ENCODE measurements at places on chromosomes 6 and 20. TPM values are rescaled to one million over a fixed set of nuclear protein-coding genes. Genes with fewer than 3 reads are reported as not detected.
A peak's percentile ranks its signal among the peaks of the same experiment; 100 is the strongest.

Gene MICA
- total RNA-seq = 15.0 TPM

Gene FHL5
- 3.0 TPM for total RNA-seq

Gene CDH4
- 20.1 TPM for total RNA-seq

Gene FAM83C
- total RNA-seq = not detected

Gene PAK5
- total RNA-seq = not detected

Gene CST7
- total RNA-seq = 298 TPM

Gene CRISP2
- 2.5 TPM for total RNA-seq

DNA sequence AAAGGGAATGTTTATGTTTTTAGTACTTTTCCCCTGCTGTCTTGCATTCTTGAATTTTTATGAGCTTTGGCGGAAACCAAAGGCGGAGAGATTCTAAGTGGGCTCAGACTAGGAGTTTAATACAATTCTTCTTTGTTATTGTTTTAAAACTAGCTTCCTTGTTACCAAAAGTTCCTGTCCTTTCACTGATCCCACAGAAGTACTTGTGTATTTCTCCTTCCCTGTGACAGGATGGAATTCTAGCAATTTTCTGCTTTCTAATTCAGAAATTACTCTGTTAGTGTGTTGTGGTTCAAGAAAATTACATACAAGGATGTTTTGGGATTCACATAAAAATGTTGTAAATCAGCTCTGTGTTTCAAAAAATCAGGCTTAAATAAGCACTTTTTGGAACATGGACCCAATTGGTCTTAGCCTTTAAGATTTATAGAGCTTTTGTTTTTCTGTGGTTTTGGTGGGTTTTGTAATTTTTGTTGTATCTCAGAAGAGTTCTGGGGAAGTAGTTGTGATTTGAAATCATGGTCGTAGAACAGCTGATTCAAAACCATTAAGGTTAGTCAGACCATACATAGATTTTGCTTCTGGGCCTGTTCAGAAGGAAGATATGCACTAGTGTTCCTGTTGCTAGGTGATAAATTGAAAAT is 17.6 kb upstream of the CTAGE9 start:
- H3K4me3 ChIP-seq = no peak overlapping the region
- no peaks in the 10 kb centered on the region for H3K27me3 ChIP-seq
- DNase-seq = no peak
- H3K36me3 ChIP-seq = no peaks in the 10 kb centered on the region
- H3K27ac ChIP-seq = no peak overlapping the region

- H3K27me3 ChIP-seq = no peaks in the 10 kb centered on the region
- H3K36me3 ChIP-seq = no peaks in the 10 kb centered on the region
- no peak for DNase-seq
- H3K4me3 ChIP-seq = no peak overlapping the region
- H3K4me1 ChIP-seq = peaks cover 84% of the 10 kb centered on the region
Observed at GRCh38 chr6:37822851-37823682, 3.5 kb downstream of the ZFAND3 start.

GRCh38 chr6:1686117-1687098 is 76.7 kb downstream of the FOXC1 start:
- H3K4me3 ChIP-seq = no peak overlapping the region
- no peak for DNase-seq
- H3K36me3 ChIP-seq = no peaks in the 10 kb centered on the region

GRCh38 chr6:95489185-95489863 is 88.0 kb upstream of the MANEA start:
- no peak overlapping the region for H3K4me3 ChIP-seq
- no peaks in the 10 kb centered on the region for H3K4me1 ChIP-seq
- H3K36me3 ChIP-seq = no peaks in the 10 kb centered on the region
- no peak for DNase-seq
- no peak overlapping the region for H3K27ac ChIP-seq

DNA sequence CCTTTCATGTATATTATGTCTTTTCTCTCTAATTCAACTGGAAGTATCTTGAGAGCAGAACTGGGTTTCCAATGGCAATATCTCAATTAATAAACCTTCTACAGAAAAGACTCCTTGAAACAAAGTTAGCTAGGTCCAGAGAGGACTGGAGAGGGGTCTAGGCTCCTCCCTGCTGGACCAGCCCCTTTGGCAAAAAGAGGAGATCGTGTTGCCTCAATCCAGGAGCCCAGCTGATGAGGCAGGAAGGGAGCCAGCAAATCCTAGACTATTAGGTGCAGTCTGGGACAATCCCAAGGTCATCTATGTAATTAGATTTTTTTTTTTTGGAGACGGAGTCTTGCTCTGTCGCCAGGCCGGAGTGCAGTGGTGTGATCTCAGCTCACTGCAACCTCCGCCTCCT is 21.9 kb downstream of the BCL2L1 start:
- H3K4me3 ChIP-seq = no peak overlapping the region
- peaks cover 34% of the 10 kb centered on the region for H3K4me1 ChIP-seq
- no peaks in the 10 kb centered on the region for H3K36me3 ChIP-seq
- no peak for DNase-seq

DNA sequence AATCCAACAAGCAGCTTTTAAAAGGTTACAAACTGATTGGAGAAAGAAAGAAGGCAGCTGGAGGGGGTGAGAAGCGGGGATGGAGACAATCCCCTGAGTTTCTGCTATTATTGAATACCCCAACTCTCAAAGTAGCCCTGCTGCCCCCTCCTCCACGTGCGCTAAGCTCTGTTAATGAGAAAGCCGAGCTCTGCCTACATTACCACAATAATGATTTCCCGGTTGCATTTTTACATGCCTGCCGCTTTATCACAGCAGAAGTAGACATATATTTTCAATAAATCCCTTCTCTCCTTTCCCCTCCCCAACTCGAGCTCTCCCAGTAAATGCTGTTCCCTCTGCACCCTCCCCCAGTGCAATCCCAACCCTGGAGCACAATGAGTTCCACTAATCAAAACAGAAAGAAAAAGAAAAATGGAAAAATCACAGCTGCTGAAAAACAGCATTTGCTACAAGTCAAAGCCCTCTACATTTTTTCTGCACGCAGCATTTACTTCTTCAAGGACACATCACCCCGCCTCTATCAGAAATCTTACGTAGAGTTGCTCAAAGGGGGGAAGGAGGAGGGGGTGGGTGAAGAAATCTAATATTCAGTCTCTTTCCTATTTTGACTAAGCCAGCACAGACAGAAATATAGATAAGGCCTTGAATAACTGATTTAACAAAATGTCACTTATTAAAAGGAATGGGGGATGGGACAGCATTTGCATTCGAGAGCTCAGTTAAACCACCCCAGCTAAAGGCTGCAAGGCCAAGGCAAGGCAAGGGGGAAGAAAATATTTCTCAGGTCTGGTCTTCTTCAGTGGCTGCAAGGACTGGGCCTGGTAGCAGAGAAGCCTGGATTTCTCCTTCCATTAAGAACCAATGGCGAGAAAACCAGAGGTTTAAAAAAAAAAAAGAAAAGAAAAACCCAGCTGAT is 10.7 kb downstream of the TRERF1 start:
- H3K4me1 ChIP-seq = peaks cover 83% of the 10 kb centered on the region
- H3K4me3 ChIP-seq = no peak overlapping the region
- no peak for DNase-seq

GRCh38 chr20:13158369-13158768 is 62.7 kb upstream of the ISM1 start:
- peak overlapping the region; percentile 2 for H3K27ac ChIP-seq
- no peak overlapping the region for H3K4me3 ChIP-seq
- no peak for DNase-seq
- H3K4me1 ChIP-seq = no peaks in the 10 kb centered on the region

GRCh38 chr6:41239467-41240159 is 11.5 kb downstream of the TREML4 start:
- no peaks in the 10 kb centered on the region for H3K36me3 ChIP-seq
- H3K4me1 ChIP-seq = no peaks in the 10 kb centered on the region
- no peak overlapping the region for H3K4me3 ChIP-seq
- no peak overlapping the region for H3K27ac ChIP-seq

DNA sequence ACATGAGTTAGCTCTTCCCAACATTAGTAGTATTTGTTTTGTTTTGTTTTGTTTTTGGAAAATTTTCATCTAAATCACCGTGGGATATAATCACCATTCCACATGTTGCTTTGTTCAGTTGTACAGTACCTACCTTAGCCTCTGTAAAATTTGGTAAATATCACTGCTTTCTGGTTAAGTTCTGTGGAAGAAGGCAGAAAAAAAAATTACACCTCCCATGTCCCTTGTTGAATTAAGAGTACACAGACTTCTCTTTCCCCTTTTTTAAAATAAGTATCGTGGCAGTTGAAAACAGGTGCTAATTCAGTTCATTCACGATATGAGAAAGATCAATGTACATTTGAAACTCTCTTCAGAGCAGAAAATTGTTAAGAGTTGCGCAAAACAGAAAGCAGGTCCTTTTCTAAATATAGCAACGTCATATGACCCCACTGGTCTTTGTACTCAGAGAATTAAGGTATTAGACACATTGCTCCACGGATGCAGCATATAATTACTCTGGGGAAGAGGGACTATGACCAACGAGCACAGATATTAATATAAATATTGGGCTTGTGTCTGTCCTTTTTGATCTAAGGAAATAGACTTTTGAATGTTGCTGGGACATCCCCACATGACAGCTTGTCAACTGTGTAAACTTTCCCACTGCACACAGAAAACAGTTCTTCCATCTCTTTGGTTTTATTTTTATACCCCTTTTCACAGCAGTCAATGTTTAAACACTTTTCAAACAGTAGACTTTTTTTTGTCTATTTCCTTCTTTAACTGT is 58.6 kb upstream of the ZNF217 start:
- H3K36me3 ChIP-seq = no peaks in the 10 kb centered on the region
- DNase-seq = no peak
- H3K27ac ChIP-seq = peak overlapping the region; percentile 80
- no peaks in the 10 kb centered on the region for H3K27me3 ChIP-seq
- peaks cover 27% of the 10 kb centered on the region for H3K4me1 ChIP-seq

DNA sequence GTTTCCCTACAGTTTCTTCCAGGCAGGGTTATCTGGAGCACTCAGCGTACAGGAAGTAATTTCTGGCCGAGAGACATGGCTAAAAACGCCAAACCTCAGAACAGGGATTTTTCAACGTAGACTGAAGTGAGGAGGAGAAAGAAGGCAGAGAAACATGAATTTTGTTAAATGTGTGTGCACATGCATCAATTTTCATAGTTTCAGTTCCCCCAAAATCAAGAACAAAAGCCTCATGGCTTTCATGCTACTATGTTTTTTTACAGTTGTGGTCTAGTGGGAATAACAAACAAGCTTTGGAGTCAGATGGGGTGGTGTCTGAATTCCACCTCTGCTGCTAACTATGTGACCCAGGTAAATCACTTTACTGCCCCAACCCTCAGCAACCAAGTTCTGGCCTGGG is 4.9 kb downstream of the TOMM34 start:
- no peaks in the 10 kb centered on the region for H3K36me3 ChIP-seq
- no peaks in the 10 kb centered on the region for H3K27me3 ChIP-seq
- no peak for DNase-seq
- peaks cover 39% of the 10 kb centered on the region for H3K4me1 ChIP-seq

- no peak overlapping the region for H3K27ac ChIP-seq
- H3K27me3 ChIP-seq = no peaks in the 10 kb centered on the region
- no peak for DNase-seq
- no peaks in the 10 kb centered on the region for H3K4me1 ChIP-seq
- no peaks in the 10 kb centered on the region for H3K36me3 ChIP-seq
- no peak overlapping the region for H3K4me3 ChIP-seq
Observed at GRCh38 chr20:10987651-10988383, 314.0 kb upstream of the JAG1 start.

GRCh38 chr6:31355583-31355948 is 1.4 kb downstream of the HLA-B start:
- peak overlapping the region; percentile 93 for H3K27ac ChIP-seq
- DNase-seq = no peak
- H3K4me3 ChIP-seq = peak overlapping the region; percentile 87
- peaks cover 13% of the 10 kb centered on the region for H3K36me3 ChIP-seq
- peaks cover 44% of the 10 kb centered on the region for H3K4me1 ChIP-seq
- H3K27me3 ChIP-seq = no peaks in the 10 kb centered on the region

GRCh38 chr6:71513036-71513435 is 224.4 kb downstream of the OGFRL1 start:
- no peaks in the 10 kb centered on the region for H3K36me3 ChIP-seq
- H3K4me1 ChIP-seq = no peaks in the 10 kb centered on the region
- no peak for DNase-seq

DNA sequence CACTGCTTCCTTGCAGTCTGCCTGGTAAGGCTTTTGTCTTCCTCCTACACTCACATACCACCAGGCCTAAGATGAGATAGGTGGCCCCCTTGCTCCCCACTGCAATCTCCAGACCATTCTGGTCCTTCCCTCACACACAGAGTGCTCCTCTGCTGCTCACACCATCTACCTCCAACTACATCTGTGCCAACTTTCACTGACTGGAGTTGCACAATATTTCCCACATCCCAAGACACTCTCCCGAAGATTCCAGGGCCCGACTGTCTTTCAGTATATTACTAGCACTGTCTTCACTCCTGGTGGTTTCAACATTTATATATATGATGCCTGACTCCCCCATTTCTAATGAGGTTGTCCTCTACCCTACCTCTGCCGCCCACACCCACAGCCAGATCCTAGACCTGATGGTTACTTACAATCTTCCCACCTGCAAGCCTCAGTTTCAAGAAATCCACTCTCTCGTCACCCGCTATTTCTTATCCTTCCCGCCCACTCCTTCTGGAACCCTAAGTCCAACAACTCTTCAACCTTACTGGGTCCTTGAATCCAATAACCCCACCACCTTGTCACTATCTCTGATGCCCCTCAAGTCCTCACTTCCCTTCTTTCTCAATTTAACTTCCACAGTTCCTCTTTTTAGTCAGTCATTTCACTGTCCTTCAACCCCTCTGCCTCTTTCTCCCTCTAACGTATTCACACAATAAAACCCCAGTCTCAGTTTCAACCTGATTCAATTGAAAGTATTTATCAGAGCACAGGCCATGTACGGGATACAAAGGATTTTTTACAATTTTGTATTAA is 21.6 kb downstream of the RALGAPA2 start:
- H3K4me3 ChIP-seq = no peak overlapping the region
- no peak for DNase-seq
- H3K36me3 ChIP-seq = no peaks in the 10 kb centered on the region
- no peak overlapping the region for H3K27ac ChIP-seq
- peaks cover 8% of the 10 kb centered on the region for H3K4me1 ChIP-seq
- H3K27me3 ChIP-seq = no peaks in the 10 kb centered on the region

Data from spleen (tissue), 13 donors.